SJSA1 (cell line): ENCODE measurements at places on chromosomes 13 and 19. TPM values are rescaled to one million over a fixed set of nuclear protein-coding genes. Genes with fewer than 3 reads are reported as not detected.

Gene TMEM150B
- not detected in 2 replicates for total RNA-seq

Gene GPR42
- total RNA-seq = not detected in 2 replicates

Gene DLL3
- total RNA-seq = 0.03 and 0.05 TPM in 2 replicates

Gene ZNF556
- 0.08 and 0.09 TPM in 2 replicates for total RNA-seq

- DNase-seq = peak; percentile 65
Measured at GRCh38 chr13:105336706-105337576, 1198.5 kb downstream of the EFNB2 start.

DNA sequence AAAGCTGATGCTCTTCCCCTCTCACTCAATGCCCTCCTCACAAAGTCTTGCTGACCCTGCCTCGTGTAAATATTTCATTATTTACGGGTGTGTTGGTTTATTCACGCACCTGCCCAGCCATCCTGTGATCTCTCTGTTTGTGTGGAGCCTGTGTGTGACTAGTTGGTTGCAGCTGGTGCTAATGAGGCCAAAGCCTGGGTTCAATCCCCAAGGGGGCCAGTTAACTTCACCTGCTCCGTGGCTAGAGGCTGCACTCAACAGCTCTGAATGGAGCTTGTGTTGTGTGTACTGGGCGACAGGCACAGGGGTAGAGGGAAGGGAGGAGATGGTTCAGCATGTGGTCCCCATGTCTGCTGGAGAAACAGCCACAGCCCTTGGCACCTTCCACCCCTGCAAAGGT is 109.5 kb downstream of the DNAJC15 start:
- no peak for DNase-seq

DNA sequence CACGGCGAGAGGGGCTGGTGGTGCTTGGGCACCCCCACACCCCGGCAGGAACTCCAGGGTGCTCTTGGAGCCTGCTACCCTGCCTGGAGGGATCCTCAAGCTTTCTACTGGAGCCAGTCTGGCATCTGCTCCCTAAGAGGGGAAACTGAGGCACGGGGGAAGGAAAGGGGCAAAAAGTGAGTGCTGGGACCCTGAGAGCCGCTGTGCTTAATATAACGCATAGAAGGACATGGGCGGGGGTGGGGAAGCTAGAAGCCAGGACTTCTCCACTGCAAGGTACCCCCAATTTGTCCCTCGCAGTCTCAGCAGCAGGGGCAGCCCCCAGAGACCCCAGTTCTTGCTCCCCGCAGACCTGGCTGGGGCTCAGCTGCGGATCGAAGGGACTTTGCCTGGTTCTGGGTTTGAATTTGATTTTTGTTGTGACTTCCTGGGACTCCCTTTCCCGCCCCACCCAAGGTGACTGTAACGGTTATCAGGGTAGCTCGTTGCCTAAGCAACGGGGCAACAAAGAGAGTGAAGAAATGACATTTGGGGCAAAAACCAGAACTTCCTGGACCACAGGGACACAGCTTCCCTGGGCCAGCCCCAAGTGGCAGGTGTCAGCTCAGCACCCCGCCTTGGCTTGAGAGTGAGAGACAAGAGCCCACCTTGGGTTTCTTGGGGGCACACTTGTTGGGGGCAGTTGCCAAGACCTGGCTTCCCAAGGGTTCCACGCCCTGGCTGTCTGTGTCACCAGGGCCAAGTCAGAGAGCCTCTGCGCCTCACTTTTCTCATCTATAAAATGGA is 638 bp downstream of the ADGRE5 start:
- DNase-seq = peak; percentile 42

GRCh38 chr13:97648881-97649224 is 214.9 kb downstream of the RAP2A start:
- no peak for DNase-seq

DNA sequence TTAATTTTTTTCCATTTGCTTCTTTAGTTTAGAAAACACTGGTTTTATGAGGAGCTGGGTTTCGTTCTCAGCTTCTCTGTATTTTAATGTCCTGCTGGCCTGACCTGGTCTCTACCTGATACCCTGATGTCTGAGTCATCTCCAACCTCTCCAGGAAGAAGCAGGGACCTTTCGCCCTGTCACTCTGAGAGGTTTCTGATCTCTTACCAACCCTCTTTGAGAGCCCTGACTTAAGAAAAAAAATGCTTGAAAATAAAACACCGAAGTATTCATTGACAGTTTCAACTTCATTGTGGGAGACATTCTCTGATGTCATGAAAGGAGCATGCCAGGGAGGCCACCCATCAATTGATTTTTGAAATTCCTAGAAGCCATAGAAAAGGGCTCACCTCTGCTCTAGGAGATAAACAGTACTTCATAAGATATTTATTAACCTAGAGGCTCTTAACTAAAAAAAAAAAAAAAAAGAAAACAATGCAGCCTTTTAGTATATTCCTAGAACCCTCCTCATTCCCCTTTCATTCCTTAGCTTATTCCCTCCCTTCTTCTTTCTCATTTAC is 234.8 kb downstream of the ENOX1 start:
- no peak for DNase-seq

DNA sequence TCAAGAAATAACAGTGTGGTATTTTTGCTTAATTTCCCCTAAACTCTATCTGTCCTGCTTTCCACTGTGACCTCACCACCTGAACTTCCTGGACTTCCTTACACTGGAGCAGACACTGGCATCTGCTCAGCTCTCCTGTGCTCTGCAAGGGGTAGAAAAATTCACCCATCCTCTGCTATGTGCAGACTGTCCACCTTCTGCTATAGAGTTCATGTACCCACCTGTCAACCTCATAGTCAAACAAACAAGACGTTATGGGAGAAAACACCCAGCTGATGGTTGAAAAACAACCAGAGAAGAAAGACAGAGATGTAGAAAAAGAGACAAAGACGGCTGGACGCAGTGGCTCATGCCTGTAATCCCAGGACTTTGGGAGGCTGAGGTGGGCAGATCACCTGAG is 12.2 kb downstream of the LAIR1 start:
- DNase-seq = no peak

DNA sequence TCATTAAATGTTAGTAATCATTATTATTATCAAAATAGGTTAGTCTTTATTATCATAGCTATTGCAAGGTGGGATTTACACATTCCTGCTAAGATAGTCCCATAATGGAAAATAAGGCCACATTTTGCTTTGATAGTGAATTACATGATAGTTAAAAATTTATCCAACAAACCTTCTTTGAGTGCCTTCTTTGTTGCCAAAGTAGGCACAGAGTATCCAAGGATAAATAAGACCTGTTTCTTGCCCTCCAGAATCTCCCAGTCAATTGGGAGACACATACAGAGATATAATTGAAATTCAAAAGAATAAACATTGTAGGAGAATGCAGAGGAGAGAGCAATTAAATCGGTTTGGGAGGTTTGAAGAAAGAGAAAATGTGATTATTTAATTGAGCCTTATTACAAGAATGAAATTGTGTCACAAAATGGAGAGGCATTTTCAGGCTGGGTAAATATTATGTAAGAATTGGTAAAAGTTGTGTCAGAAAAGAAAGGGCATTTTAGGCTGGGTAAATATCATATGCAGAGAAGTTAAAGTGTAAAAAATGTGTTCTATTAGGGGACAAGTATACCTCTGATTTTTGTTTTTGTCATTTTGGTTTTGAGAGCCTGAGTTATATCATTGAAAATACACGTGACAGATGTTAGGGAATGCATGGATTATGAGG is 189.3 kb downstream of the POU4F1 start:
- DNase-seq = no peak

DNA sequence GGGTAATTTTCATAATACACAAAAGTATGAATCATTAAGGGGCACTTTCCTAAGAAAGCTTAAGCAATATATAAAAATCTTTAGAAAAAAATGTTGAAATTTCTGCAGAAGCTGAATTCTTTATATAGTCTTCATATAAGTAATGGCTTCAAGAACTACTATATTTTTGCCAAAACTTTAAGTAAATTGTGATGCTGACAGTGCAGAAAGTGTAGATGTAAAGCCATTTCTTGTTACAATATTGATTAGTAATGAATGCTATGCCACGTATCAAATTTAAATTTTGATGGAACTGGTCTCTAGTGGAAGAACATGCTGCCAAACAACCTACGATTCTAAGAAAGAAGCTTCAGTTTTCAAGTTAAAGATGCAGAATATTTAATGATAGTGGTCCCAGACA is 1210.0 kb downstream of the SLITRK1 start:
- DNase-seq = no peak

- peak; percentile 71 for DNase-seq
Measured at GRCh38 chr13:82688400-82688994, 1193.8 kb downstream of the SLITRK1 start.

- DNase-seq = no peak
Measured at GRCh38 chr13:80901530-80901929, 560.6 kb upstream of the SPRY2 start.

- no peak for DNase-seq
Measured at GRCh38 chr13:28540612-28541011, 45.7 kb upstream of the FLT1 start.

DNA sequence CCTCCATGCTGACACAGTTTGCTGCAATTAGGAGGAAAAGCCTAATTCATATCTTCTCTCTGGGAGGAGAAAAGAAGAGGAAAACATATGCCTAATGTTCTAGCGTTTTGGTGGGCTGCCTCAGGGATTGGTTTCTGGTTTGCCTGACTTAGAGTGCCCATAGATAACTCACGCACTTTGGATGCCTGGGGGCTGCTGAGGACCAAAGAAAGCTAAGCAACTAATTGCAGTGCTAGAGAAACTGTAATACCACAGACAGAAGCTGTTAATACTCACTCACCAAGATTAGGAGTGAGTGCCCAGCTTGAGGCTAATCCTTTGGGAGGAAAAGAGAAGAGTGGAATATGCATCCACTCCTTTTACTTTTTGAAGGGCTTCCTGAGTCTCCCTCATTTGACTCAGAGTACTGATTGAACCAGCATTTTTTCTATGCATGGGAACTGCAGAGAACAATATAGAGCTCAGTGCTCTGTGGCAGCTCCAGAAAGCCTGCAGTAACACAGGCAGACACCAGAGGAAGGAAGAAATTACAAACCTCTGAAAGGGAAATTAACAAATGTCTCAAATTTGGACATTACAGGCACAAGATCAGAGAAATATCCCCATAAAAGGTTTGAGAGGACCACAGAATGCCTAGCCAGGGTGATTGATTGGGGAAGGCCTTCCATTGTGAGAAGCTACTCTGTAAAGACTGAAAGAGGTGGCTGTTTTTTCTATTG is 666.4 kb downstream of the OLFM4 start:
- no peak for DNase-seq

GRCh38 chr13:20301403-20302071 is 69.4 kb upstream of the GJB6 start:
- DNase-seq = no peak
